ENCODE measurements at places on chromosomes 4 and X.
A peak's percentile ranks its signal among the peaks of the same experiment; 100 is the strongest.

DNA sequence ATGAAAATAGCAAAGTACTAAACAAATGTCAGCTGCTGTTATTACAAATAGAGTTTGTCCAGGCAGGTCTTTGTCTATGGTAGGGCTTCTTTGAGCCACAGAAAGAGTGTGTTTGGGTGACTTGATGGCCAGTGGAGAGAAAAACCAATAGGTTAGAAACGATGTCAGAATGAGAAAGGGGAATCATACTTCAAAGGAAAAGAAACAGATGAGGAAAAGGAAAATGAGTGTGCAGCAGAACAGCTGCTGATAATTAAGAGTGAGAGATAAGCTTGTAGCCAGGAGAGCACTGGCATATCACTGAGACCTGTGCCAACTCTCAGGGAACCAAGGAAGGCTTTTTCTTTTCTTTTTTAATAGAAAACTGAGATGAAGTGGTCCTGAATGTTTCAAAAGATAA, 257.2 kb downstream of the ARHGAP24 start:
- DNase-seq, result no peak

DNA sequence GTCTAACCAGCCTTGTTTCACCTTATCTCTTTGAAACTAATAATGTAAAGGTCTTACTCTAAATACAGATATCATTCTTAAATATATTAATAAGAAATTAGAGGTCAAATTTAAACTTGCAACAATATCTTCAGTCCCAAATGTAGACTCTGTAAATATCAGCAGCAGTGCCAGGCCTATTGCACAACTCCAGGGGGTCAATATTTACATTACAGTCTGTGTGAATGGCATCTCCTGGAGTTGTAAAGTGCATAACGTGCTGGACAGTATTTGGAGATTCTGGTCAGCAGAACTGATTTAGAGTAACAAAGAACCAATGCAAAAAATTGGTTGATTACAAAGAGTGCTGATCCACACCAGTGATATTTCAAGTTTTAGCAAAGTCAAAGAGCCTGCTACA, 1225.9 kb downstream of the PCDH19 start:
- no peak for DNase-seq

DNA sequence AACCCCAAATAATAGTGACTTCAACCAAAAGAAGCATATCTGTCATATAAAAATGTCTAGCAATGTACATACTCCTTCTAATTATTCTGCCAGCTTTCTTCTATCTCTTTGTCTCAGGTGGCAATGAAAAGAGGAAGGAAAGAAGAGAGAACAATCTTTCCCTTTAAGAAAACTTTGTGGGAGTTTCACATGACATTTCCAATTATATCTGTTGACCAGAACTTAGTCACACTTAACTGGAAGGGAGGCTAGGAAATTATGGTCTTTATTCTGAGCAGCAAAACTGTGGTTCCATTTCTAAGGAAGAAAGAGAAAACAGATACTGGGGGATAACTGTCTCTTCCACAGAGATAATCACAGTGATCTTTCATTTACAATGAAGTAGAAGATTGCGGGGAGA, 12.9 kb upstream of the MAOA start:
- DNase-seq, result no peak

GRCh38 chr4:136898590-136899248, 633.6 kb downstream of the PCDH18 start:
- DNase-seq, result no peak

DNA sequence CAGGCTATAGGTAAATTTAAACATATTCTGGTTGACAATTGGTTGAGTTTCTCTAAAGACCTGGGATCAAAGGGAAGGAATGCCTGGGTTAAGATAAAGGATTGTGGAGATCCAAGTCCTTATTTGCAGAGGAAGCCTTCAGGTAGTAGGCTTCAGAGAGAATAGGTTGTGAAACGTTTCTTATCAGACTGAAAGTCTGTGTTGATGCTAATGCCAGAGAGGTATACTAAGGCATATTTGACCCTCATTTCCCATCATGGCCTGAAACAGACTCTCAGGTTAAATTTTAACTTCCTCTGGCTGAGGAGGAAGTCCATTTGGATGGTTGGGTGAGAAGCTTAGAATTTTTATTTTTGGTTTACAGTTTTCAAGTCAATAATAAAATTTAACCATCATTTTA, 48.1 kb downstream of the UGT2A2 start:
- no peak for DNase-seq

- DNase-seq, result no peak
These were observed 43.0 kb upstream of the CDKN2AIP start for GRCh38 chr4:183401473-183401872.

- no peak for DNase-seq
These were observed 136.8 kb downstream of the TMA16 start for GRCh38 chr4:163631288-163631687.

DNA sequence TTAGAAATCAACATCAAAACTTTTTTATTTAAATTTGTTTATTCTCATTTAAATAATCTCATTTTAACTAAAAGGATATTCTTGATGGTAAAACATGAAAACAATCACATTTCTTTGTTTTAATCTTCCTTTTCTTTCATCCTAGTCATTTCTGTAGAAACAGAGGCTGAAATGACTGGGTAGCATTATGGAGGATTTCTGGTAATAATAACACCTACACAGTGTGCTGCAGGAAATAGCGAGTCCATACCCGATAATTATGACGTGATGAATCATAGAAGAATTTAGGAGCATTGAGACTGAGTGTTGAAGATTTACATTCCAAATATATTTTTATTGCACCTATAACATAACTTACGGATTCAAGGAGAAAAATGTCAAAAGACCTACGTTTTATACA, 31.4 kb upstream of the BBS12 start:
- DNase-seq, result no peak

DNA sequence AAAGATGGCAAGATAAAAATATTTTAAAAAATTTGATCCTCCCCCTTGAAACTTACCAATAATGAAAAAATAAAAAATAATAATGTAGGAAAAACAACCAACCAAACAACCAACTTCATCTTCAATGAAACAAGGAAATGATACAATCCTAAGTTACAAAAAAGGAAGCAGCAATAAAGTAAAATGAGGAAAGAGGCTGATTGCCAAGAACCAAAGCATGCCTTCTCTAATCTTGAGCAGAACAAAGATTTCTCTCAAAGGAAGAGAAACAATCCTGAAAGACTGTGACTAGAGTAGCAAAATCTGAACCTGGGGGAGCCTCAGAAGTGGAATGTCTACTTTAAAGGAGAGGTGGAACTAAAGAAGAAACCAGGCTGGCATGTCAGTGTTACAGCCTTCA, 10.9 kb upstream of the WDFY3 start:
- no peak for DNase-seq

DNA sequence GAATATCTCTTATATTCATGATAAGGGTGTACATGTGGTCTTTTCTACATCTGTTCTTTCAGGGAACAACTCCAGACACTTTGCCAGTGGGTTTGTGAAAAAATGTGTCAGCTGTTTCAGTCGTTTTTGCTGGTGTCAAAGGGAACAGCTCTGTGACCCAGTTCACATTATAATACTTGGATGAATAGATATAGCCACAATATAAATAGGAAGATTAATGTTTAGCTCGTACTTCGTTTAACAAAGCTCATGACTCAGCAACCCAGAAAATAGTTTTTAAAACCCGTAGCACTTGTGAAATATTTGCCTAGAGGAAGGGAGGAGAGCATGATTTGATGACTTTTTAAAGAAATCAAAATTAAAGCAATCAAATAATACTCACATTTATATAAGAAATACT, 7.9 kb downstream of the LIAS start:
- DNase-seq, result no peak

DNA sequence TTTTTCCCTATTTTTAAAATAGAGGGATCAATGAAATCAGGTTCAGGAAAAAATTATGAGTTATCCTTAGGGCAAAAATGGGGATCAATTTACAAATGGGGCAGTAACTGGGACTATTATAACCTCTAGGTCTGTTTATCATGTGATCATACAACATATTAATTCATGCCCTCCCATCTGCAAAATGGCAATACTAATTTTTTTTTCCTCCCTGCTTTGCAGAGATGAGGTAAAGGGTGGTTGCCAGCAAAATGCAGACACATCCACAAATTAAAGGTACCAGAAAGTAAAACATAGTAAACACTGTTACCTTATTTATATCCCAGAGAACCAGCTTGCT, 467 bp downstream of the HSD17B11 start:
- DNase-seq, result no peak

GRCh38 chrX:17007134-17007768, 60.8 kb downstream of the REPS2 start:
- no peak for DNase-seq

GRCh38 chr4:165709973-165710526, 163.0 kb upstream of the TLL1 start:
- no peak for DNase-seq

- no peak for DNase-seq
These were observed 96.5 kb downstream of the NPNT start for GRCh38 chr4:105991726-105992125.

- no peak for DNase-seq
These were observed 300.1 kb upstream of the FTHL17 start for GRCh38 chrX:31371956-31372355.

- peak; percentile 82 for DNase-seq
These were observed 29.3 kb downstream of the CRMP1 start for GRCh38 chr4:5863461-5864113.
